ENCODE measurements at places on chromosomes 13 and 19.

GRCh38 chr19:44051650-44052402 is at the start of gene ZNF223:
ZNF223 (plus strand) TSS chr19:44052036; CDS start chr19:44055177, 3,141 bp downstream.
- DNase-seq = peak; percentile 54

DNA sequence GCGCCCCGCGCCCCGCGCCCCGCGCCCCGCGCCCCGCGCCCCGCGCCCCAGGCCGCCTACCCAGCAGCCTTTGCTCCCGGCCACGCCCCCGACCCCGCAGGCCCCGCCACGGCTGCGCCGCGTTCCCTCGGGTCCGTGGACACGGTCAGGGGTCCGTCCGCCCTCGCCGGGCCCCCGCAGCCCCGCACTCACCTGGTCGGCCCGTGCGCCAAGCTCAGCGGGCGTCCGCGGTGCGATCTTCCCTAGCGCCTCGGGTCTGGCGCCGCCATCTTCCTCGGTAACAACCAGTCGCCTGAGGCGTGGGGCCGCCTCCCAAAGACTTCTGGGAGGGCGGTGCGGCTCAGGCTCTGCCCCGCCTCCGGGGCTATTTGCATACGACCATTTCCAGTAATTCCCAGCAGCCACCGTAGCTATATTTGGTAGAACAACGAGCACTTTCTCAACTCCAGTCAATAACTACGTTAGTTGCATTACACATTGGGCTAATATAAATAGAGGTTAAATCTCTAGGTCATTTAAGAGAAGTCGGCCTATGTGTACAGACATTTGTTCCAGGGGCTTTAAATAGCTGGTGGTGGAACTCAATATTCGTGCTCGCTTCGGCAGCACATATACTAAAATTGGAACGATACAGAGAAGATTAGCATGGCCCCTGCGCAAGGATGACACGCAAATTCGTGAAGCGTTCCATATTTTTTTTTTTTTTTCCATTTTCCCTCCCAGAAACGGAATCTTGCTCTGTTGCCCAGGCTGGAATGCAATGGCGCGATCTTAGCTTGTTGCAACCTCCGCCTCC is at the start of the genes MED16 and RNU6-9:
MED16 (minus strand) TSS at position 294 of the 796 bp plus-strand sequence. CDS start 2,056 bp downstream, outside the sequence.
RNU6-9 (plus strand) TSS at position 591 of the 796 bp plus-strand sequence.
- DNase-seq = peak; percentile 91

DNA sequence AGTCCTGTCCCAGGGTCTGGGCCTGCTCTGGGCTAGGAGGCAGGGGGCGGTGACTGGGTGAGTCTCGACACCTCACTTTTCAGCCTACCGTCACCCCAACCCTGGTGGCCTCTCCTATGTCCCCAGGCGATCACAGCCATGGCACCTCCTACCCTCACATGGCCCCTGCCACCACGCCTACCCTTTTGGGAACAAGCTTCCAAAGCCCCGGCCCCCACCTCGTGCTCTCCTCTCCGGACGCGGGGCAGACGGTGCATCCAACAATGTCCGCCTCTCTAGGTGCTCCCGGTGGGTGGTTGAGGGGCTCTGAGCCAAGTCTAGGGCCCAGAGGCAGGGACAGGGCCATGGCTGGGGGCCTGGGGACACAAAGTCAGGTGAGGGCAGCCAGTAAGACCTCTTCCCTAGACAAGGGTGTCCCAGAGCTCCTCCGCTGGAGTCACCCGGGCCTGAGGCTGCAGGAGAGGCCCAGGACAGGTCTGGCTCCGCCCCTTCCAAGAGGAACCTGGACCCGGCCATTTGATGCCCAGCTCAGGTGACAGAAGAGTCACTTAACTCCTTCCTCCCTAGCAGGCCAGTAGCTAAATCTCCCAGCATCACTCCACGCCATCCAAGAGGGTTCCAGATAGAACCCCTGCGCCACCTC is at the start of gene SYNE4:
SYNE4 (minus strand) TSS at position 478 of the 643 bp plus-strand sequence; CDS start at position 346, 132 bp downstream.
- no peak for DNase-seq

DNA sequence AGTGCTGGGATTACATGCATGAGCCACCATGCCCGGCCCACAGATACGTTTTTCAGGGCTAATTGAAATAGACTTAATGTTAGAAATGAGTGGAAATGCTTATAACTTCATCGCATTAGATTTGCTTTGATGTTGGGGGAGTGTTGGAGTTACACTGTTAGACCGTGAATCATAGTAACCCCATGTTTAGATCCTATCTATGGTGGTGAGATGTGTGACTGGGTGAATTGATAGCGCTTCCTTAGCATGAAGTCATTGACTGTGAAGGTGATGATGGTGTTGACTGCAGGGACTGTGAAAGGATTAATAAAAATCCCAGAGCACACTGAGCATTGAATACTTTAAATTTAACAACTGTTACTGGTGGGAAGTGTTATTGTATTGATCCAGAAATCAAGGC is 1.7 kb downstream of the ZNF264 start:
- no peak for DNase-seq

All from stimulated activated CD4-positive, alpha-beta T cell treated with anti-CD3 and anti-CD28 coated beads, Interleukin-1b, Interleukin-23, amount 100 ng/mL, for 48 hours (primary cell).